ENCODE measurements at places on chromosomes 12 and 14.

DNA sequence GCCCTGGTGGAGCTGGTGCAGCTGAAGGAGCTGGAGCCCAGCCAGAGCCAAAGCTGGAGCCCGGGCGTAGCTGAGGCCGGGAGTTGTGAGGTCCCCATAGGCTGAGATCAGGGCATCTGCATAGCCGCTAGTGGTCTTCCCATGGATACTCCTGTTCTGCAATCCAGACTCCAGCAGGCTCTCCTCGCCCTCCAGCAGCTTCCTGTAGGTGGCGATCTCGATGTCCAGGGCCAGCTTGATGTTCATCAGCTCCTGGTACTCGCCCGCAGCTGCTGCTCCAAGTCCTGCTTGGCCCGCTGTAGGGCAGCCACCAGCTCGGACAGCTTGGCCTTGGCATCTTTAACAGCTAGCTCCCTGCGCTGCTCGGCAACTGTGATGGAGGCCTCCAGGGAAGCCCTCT, 966.1 kb downstream of the FSCB start:
- no peak for DNase-seq

GRCh38 chr12:113322343-113322742, 12.6 kb downstream of the SLC8B1 start:
- DNase-seq: no peak

GRCh38 chr12:28172434-28173030, 17.7 kb upstream of the CCDC91 start:
- DNase-seq: peak; percentile 23

- DNase-seq: no peak
Observed at GRCh38 chr14:101817501-101818001, 56.0 kb downstream of the PPP2R5C start.

DNA sequence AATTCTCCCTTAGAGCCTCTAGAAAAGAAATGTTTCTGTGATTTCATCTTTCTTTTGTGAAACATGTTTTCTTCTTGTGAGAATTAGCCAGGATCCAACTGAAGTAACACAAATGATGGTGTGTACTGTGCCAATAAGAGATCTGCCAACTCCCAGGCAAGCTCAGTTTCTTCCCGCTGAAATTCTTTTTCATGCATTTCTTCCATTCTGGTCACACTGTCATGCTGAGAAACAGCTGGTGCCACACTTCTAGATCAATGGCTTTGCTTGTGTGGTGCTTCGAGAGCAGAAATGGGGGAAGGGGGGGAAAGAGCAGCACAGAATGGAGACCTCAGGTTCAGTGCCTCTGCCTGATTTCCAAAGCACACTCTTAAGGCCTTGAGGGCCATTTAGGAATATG, 41.4 kb upstream of the FGF6 start:
- DNase-seq: no peak

GRCh38 chr14:97854918-97855317, 1057.7 kb downstream of the VRK1 start:
- DNase-seq: no peak

DNA sequence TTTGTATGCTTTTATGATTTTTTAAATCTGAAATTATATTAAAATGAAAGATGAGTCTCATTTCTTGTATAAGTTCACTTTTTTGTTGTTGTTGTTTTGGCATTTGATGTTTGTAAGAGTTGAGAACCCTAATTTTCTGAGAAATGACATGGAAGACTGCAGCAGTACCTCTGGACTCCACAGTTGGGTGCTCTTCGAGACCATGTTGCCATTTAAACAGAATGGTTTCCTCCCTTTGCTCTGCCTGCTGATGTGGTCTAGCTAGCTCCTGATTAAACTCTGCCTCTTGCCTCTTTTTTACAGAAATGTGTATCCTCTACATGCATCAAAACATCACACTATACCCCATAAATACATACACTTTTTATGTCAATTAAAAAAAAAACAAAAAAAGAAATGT, 5.8 kb upstream of the LTA4H start:
- no peak for DNase-seq

DNA sequence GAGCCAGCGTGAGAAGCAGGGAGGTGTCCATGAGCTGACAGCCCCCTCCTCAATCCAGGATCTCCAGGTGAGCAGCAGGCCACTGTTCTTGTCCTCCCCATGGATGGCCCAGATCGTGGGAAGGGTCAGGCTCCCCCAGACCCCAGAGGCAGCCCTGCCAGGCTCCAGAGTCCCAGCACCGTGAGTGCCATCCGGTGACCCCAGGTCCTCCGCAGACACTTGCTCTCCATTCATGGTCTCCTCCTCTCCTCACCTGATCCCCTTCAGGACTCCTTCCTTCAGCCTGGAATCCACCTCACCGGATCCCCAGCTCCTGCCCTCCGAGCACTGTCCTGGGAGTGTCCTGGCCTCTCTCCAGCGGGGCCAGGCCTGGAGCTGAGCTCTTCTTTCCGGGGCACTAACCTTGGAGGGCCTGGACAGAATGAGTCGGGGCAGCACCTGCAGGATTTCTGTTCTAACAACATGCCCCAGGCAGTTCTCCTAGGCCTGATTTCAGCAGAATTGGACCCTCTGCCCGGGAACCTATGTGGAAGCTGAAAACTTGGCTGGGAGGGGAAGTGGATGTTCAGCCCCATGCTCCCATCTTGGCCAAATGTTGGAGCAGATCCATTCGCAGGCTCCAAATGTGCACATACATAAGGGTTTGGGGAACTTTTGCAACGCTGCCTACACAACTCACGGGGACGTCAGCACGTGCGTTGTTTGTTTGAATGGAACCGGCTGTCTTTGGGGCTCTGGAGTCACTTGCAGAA, 341.6 kb upstream of the SFSWAP start:
- no peak for DNase-seq

GRCh38 chr12:131357185-131357747, 353.6 kb upstream of the SFSWAP start:
- no peak for DNase-seq

DNA sequence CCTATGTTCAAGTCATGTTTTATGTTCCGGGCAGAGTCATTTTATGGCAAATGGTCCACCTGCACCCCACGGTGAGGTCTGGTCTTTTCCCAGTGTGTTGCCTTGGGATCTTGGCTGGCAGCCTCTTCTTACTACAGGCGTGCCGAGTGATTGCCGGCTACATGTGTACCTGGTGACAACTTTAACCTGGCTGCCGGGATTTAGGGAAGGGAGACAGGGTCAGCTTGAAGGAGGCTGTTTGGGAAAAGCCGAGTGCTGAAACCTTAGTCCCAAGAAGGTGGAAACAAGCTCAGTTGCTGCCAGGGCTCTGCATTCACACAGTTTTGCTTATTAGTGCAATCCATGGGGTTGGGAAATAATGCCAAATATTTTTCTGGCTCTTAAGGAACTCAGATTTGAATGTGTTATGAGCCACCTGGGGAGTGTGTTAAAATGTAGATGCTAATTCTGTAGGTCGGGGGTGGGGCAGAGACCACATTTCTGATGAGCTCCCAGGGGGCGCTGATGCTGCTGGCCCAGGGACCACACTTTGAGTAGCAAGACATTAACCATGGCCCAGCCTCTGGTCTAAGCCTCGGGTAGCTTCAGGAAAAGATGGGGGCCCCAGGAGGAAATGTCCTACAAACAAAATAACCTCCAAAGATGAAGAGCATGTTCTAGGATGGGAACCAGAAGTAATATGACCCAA, 179.6 kb downstream of the TBX5 start:
- no peak for DNase-seq

DNA sequence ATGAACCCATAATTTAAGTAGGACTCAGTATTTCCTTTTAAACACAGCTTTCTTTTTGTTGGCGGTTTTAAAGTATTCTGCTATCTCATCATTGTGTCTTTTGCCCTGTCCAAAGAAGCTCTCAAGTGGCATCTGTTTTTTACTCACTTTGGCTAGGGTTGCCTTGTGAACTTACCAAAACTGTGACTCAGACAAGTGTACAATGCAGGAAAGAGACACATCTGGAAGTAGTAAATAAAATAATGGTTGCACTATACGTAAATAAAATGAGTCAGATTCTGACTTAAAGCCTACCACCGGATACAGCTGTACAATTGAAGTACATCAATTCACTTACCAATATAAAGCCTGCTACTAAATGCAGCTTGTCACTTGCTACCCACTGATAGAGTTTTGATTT, 619.2 kb upstream of the LRFN5 start:
- no peak for DNase-seq

GRCh38 chr12:52713960-52714886, 10.9 kb upstream of the KRT77 start:
- no peak for DNase-seq

GRCh38 chr14:77059276-77059915, 30.9 kb upstream of the IRF2BPL start:
- DNase-seq: no peak

DNA sequence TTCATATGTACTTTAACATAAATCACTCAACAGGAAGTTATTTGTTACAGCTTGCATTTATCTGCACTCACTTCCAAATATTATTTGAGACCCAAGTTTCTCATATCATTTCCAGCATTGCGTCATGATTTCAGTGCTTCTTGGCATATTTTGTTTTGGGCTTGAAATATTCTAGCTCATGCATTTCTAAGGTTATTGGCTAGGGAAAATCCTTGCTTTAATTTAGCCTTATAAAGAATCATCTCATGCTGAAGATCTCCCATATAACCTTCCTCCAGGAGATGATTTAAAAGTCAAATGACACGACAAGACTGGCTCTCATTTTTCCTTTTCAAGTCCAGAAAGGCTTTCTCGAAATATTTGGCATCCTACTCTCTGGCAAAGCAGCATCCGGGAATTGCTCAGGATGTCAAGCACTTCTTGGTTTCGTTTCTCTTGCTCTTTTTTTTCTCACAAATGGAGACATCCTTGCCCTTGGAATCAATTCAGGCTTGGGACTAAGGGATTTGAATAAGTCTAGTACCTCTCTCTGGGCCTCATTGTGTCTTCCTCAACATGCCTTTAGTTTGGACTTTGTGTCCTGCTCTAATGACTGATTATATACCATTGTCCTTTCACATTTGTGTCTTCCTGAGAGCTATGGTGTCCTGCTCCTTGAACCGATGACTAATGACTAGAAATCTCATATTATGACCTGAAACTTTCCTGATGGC, 295.0 kb downstream of the RMST start:
- no peak for DNase-seq

GRCh38 chr12:34400411-34400881, 378.1 kb downstream of the ALG10 start:
- no peak for DNase-seq

- DNase-seq: no peak
Observed at GRCh38 chr14:77155083-77155482, 13.5 kb upstream of the ZDHHC22 start.

- DNase-seq: no peak
Observed at GRCh38 chr12:20415028-20415427, 46.7 kb downstream of the PDE3A start.

DNA sequence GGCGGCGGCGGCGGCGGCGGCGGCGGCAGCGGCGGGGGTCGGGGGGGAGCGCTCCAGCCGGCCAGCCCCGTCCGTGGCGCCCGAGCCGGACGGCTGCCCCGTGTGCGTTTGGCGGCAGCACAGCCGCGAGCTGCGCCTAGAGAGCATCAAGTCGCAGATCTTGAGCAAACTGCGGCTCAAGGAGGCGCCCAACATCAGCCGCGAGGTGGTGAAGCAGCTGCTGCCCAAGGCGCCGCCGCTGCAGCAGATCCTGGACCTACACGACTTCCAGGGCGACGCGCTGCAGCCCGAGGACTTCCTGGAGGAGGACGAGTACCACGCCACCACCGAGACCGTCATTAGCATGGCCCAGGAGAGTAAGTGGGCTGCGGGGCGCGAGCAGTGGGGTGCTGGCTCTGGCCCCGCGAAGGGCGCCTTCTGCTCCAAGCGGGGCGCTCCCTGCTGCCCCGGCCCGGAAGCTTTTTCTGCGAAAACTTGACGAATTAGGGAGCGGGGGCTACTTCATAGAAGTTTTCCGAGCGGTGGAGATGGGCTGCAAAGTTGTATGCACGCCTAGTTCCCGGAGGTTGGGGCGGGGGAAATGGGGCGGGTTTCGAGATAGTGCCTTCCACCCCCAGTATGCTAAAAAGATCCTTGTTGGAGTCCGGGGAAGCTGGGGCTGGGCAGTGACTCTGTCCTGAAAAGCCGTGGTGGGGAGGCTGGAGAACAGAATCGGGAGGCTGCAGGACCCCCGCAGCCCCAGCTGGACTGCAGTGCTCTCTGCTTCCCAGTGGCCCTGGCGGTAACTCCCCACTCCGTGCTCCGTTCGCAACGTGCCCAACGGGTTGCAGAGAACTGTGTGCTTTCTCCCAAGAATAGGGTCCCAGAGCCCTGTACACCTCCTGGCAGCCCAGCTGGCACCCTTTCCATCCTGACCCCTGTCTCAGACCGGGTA, 751 bp downstream of the GDF11 start:
- DNase-seq: peak; percentile 56

DNA sequence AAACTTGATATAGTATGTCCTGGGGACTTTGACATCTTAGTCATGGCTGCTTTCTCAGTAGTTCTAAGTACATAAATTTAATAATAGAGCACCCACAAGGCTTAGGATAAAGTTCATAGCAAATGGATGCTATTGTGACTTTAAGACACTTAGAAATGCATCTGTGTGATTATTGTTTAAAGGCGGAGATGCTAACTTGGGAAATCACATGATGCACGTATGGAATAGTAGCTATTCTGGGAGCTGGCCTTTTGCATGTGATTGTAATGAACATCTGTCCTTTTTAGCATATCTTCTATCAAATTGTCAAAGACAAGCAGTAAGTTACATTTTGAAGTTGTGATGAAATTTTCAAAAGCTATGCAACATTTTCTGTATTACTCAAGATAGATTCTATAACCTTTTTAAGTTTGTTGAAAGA, 46.7 kb upstream of the ATP2A2 start:
- DNase-seq: no peak

DNA sequence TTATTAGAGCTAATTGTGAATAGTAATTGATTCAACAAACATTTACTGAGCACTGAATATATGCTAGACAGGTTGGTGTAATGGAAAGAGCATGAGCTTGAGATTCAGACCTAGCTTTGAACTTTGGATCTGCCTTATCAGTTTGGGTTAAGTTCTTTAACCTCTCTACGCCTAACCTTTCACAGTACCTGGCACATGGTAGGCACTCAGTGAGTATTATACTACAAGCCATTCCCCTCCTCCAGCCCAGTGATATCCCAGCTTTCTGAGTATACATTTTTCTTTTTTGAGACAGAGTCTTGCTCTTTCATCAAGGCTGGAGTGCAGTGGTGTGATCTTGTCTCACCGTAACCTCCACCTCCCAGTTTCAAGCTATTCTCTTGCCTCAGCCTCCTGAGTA, 32.0 kb downstream of the FAM177A1 start:
- no peak for DNase-seq

DNA sequence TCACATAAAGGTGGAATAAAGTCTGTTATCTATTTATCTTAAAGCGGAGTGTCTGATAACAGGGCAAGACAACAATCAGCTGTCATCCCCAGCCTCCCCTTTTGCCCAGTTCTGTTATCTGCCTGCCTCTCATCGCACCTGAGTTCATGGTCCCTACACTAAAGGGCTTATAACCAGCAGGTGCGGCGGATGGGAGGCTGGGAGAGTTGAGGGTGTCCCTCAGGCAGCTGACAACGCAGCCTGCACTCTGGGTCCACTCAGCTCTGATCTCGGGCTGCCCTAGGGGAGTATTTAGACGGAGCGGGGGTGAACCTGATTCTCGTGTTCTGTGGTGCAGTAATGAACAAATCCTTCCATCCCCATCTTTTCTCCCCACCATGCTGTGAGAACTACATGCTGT, 34.0 kb upstream of the JDP2 start:
- DNase-seq: no peak

- DNase-seq: peak; percentile 58
Observed at GRCh38 chr12:57844709-57845477, 1.6 kb downstream of the CTDSP2 start.

- DNase-seq: peak; percentile 82
Observed at GRCh38 chr14:23057757-23058653, 685 bp upstream of the CDH24 start.

Measured in left colon (tissue), 2 donors.